ENCODE measurements at places on chromosomes 7 and 10.

DNA sequence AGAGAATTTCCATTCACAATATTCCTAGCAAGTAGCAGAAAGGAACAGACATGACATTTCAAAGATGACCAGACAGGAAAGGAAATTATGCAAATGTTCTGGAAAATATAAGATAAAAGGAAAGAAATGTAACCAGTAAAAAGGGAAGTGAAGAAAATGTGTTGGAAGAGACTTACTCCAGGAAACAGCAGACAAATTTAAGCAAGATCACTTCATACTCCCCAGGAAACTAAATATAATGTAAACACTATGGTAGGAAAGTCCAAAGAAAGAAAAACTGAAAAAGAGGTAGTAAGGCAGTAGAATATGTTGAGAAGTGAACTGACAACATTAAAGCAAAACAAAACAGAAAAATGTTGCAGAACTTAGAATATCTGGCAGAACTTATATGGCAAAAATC is 6.4 kb upstream of the ST8SIA6 start:
- DNase-seq: no peak

- no peak for DNase-seq
Measured at GRCh38 chr7:23356726-23357125, 57.6 kb downstream of the MALSU1 start.

DNA sequence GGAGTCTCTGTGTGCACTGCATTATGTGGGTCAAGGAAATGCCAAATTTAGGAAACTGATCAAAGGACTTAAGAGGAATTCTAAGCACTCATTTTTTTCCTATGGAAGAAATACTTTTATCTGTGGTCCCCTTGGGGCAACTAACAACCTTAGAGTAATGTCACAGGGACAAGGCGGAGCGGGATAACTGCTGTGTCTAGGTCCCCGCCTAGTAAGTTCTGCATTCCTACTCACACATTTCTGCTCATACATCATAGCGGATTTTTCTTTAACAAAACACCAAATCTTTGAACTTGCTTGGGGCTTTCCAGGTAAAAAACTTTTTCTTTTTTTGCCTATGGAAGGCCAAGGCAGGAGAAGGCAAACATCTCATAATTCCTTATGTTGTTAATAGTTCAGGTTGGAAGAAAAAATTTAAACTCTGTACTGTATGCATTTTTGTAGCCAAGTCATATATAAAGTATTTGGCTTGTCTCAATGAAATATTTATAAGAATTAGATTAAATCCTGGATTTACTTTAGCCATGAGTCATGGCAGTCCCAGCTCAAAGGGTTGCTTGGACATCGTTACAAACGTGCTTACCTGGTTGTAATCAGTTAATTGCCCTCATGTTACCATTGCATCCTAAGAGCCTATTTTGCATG is 285.0 kb downstream of the PHTF2 start:
- DNase-seq: no peak

DNA sequence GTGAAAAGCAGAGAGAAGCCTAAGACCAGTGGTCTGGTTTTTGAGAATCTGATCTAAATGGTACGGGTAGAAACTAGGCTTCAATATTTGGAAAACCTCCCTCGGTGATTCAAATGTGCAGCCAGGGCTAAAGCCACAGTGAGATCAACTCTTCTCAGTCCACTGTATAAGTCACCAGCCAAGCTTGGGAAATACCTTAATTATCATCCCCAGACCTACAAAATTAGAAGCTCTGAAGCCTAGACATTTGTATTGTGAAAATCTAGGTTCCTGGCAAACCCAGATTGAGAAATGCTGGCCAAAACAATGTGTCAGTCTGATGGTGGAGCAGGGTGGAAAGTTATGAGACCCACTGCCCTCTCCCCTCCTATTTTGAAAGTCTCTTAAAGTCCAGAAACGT is 131.7 kb downstream of the DGKI start:
- no peak for DNase-seq

- no peak for DNase-seq
Measured at GRCh38 chr7:122412441-122412840, 107.9 kb upstream of the FEZF1 start.

All from DMS53 (cell line).